ENCODE measurements at places on chromosomes 4 and X.

- DNase-seq, result no peak
These were observed 69.6 kb downstream of the ADRA2C start for GRCh38 chr4:3835527-3836405.

DNA sequence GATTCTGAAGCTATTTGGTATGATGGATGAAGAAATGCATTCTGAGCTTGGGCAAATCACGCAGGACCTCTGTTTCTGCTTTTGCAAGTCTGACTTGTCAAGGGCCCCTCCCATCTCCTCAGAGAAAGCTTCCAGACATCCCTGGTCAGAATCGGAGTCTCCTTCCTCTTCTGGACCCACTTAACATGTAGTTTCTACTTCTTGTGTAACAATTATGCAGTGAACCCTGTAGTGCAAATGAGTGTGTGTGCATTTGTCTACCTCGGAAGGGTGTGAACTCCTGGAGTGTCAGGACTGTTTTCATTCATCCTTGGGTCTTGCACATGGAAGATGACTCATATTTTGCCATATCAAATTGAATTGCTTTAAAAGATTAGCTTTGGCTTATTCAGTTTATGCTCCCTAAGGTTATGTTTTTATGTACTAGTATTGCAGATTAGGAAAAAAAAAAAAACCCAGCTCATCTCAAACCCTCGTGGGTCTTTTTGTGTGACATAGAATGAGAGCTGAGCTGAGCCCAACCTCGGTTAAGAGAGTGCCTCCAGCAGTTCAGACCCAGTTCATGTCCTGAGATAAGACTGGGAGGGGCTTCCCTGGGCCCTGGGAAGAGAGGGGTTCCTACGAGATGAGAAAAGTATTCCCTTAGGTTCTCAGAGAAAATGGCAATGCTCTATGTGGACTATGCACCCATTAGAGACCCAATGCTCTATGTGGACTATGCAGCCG lies 61.1 kb upstream of the RPL34 start:
- DNase-seq, result no peak

GRCh38 chrX:42025861-42026260 lies 102.5 kb upstream of the CASK start:
- no peak for DNase-seq

GRCh38 chr4:7518871-7519637 lies 84.3 kb upstream of the PSAPL1 start:
- no peak for DNase-seq

- DNase-seq, result no peak
These were observed 36.2 kb downstream of the NHS start for GRCh38 chrX:17411205-17411604.

DNA sequence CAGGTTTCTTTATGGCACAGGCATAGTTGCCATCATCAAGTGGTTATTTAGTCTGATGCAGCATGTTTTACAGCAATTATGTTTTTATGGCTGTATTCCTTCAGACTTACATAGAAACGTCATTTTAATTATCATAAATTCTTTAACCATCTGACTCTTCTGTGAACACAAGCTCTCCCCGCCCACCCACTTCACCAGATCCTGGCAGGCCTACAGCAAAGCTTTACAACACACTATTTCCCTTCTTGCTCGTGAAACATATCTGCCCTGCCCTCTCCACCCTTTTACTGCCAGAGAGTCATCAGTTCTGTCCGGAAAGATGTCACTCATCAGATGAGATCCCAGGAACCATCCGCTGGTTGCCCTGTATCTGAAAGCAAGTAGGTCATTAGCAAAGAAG lies 120.5 kb downstream of the HS6ST2 start:
- no peak for DNase-seq

- no peak for DNase-seq
These were observed 857.9 kb upstream of the HTR2C start for GRCh38 chrX:113726009-113726408.

- DNase-seq, result no peak
These were observed 63.3 kb downstream of the PTPN13 start for GRCh38 chr4:86657382-86657781.

- DNase-seq, result no peak
These were observed 24.8 kb downstream of the HOPX start for GRCh38 chr4:56656346-56656643.

GRCh38 chr4:26812049-26812714 lies 48.5 kb upstream of the STIM2 start:
- no peak for DNase-seq

DNA sequence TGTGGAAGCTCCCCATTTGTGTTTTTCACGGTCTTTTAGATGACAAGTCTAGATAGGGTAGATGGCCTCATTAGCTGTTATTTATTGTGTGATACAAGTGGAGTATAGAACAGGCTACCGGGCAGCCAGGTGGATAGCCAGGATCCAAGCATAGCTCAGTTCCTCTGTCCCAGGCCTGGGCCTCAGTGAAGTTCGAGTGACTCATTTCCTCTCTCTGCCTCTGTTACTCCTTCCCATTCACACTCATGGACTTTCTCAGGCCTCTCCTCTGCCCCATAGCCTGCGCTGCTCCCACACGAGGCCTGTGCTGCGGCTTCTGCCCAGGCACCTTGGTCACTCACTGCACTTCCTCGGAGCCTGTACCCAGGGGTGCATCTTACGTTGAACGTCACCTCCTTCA lies 54.5 kb downstream of the TENM3 start:
- DNase-seq, result no peak

- peak; percentile 96 for DNase-seq
These were observed 104.9 kb upstream of the PSAPL1 start for GRCh38 chr4:7539659-7540058.

- DNase-seq, result no peak
These were observed 38.9 kb upstream of the BCLAF3 start for GRCh38 chrX:20029728-20030127.

DNA sequence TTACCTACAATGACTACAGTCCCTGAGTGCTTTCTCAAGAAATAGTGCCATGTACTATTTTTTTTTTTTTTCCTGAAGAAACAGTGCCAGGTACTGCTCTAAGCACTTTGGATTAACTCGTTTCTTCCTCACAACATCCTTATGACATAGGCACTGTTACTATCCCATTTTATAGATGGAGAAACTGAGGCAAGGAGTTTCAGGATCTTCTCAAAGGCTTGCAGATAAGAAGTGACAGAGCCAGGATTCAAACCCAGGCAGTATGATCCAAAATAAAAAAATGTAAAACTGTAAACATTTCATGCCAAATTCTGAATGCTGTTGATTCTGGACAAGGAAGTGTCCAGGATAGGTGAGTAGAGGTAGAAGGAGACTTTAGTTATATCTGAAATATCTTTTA lies 1.1 kb downstream of the FANCB start:
- DNase-seq, result no peak
